A549 treated with CORT108297 at 1 μM for 4 hours (cell line): ENCODE measurements at places on chromosomes 6 and 20. TPM values are rescaled to one million over a fixed set of nuclear protein-coding genes. Genes with fewer than 3 reads are reported as not detected.

Gene RAET1G
- 7.3 to 11.9 TPM (median 10.3 TPM) in 5 replicates for total RNA-seq

Gene SNTA1
- 8.7 to 12.9 TPM (median 10.8 TPM) in 5 replicates for total RNA-seq

Gene ZNF831
- not detected in 5 replicates for total RNA-seq

Gene ANGPT4
- 0.01 to 0.04 TPM (median 0.02 TPM) in 4 of 5 replicates, not detected in the other for total RNA-seq

Gene APCDD1L
- total RNA-seq, result 0.03 to 0.08 TPM (median 0.07 TPM) in 5 replicates

Gene DST
- total RNA-seq, result 57.9 to 67.5 TPM (median 60.8 TPM) in 5 replicates

Gene FITM2
- total RNA-seq, result 7.2 to 8.9 TPM (median 7.9 TPM) in 5 replicates

Gene SLC26A8
- not detected in 5 replicates for total RNA-seq

Gene DCBLD1
- total RNA-seq, result 27.0 to 37.2 TPM (median 32.6 TPM) in 5 replicates

Gene TTI1
- 21.1 to 22.4 TPM (median 21.9 TPM) in 5 replicates for total RNA-seq

Gene OR12D3
- not detected in 5 replicates for total RNA-seq

Gene TTK
- 17.1 to 23.0 TPM (median 19.1 TPM) in 5 replicates for total RNA-seq

Gene LIME1
- total RNA-seq, result 4.0 to 12.2 TPM (median 10.7 TPM) in 5 replicates

Gene BMP6
- total RNA-seq, result 13.6 to 21.2 TPM (median 19.1 TPM) in 5 replicates

Gene LZTS3
- total RNA-seq, result 2.6 to 3.6 TPM (median 3.2 TPM) in 5 replicates

Gene GGTLC1
- not detected in 5 replicates for total RNA-seq

Gene ADGB
- total RNA-seq, result not detected in 5 replicates

Gene SAMD5
- 0.60 to 0.84 TPM (median 0.79 TPM) in 5 replicates for total RNA-seq

Gene CGAS
- 5.2 to 6.3 TPM (median 5.4 TPM) in 5 replicates for total RNA-seq

Gene LAMA2
- 0.21 to 0.92 TPM (median 0.67 TPM) in 5 replicates for total RNA-seq

Gene NOX3
- not detected in 5 replicates for total RNA-seq

Gene RCAN2
- not detected in 5 replicates for total RNA-seq

Gene IL17F
- not detected in 5 replicates for total RNA-seq

Gene ZBTB9
- total RNA-seq, result 10.5 to 11.9 TPM (median 11.8 TPM) in 5 replicates

Gene SLC17A3
- total RNA-seq, result 0.86 to 1.2 TPM (median 0.99 TPM) in 5 replicates

Gene PHACTR1
- 0.04 to 0.08 TPM in 2 of 5 replicates, not detected in the others for total RNA-seq

Gene ZNF165
- total RNA-seq, result 0.93 to 1.1 TPM (median 0.98 TPM) in 5 replicates

Gene CRISP3
- not detected in 5 replicates for total RNA-seq

Gene GID8
- 21.3 to 23.2 TPM (median 21.8 TPM) in 5 replicates for total RNA-seq

Gene ANKRD66
- not detected in 5 replicates for total RNA-seq

Gene CPXM1
- total RNA-seq, result 0.02 TPM in 1 of 5 replicates, not detected in the others

Gene UNC93A
- not detected in 5 replicates for total RNA-seq

Gene GRIK2
- total RNA-seq, result 0.30 to 0.48 TPM (median 0.35 TPM) in 5 replicates

Gene IDH3B
- total RNA-seq, result 126 to 138 TPM (median 135 TPM) in 5 replicates

Gene PLCG1
- 32.6 to 42.4 TPM (median 40.9 TPM) in 5 replicates for total RNA-seq

Gene SNPH
- total RNA-seq, result 3.7 to 5.6 TPM (median 4.9 TPM) in 5 replicates

Gene HLA-A
- total RNA-seq, result 118 to 157 TPM (median 147 TPM) in 5 replicates

Gene HLA-DOA
- total RNA-seq, result 0.14 TPM in 1 of 5 replicates, not detected in the others
